Fibroblast of lung (primary cell): ENCODE measurements at places on chromosomes 12 and 14.

- H3K27ac ChIP-seq = no peak overlapping the region
- peaks cover 2% of the 10 kb centered on the region for H3K4me1 ChIP-seq
- H3K4me3 ChIP-seq = no peak overlapping the region
- H3K27me3 ChIP-seq = no peaks in the 10 kb centered on the region
- H3K36me3 ChIP-seq = no peaks in the 10 kb centered on the region
These were observed 3.6 kb upstream of the RAD51AP1 start for GRCh38 chr12:4535092-4535491.

GRCh38 chr14:65318636-65319506 is 93.7 kb upstream of the FUT8 start:
- no peak overlapping the region for H3K4me3 ChIP-seq
- no peaks in the 10 kb centered on the region for H3K27me3 ChIP-seq
- H3K4me1 ChIP-seq = no peaks in the 10 kb centered on the region
- DNase-seq = no peak
- no peak overlapping the region for H3K27ac ChIP-seq

DNA sequence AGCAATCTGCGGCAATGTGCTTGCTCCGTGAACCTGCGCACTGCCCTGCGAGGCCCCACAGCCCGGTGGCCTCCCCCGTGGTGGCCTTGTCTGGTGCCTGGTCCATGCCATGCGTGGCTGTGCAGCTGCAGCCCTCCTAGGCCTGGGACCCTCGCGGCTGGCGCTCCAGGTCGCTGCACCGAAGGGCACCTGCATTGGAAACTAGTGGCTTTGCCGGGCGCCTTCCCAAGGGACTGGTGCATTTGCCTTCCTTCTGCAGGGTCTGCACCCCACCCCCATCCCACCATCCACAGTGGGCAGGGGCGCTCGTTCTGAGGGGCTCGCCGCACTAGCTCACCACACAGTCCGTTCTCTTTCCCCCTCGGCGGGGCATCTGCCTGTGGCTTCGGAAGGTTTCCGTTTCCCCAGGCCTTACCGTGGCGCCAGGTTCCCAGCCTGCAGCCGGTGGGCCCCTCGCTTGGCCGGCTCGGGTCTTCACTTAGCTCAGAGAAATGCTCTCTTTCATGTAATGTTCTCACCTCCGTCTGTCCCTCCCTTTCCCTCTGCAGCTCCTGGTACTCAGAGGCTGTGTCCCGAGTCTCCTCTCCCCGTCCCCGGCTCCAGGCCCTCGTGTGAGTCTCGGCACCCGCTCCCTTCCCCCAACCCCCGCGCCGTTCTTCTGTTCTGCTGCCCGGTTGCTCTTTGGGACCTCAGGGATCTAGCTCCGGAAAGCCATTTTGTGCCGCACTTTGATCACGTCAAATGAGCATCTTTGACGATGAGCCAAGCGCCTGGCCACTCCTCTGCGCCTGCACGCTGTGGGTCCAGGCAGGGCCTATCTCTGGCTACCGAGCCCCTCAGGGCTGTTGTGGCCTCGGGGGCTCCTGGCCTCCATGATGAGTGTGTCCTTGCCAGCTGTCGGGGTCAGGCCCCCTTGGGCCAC is 31.9 kb downstream of the JAG2 start:
- H3K27ac ChIP-seq = no peak overlapping the region
- no peaks in the 10 kb centered on the region for H3K4me1 ChIP-seq

DNA sequence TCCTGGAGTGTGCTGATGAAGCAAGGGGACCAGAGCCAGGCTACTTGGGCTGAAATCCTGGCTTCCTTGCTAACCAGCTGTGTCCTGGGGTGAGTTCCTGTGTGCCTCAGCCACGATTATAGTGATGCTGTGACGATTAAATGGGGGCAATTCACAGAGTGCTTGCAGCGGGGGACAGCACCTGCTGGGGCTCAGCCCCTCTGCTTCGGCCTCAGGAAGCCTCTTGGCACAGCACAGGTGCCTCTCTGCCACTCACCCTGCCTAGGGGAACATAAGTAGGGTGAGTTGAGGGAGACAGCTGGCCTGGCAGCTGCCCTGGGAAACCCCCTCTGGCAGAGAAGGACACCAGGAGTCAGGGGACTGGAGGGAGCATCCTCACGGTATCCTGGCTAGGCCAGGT is 9.4 kb downstream of the KRT80 start:
- no peaks in the 10 kb centered on the region for H3K27me3 ChIP-seq
- H3K4me3 ChIP-seq = no peak overlapping the region
- DNase-seq = no peak
- peaks cover 1% of the 10 kb centered on the region for H3K36me3 ChIP-seq
- peaks cover 49% of the 10 kb centered on the region for H3K4me1 ChIP-seq

DNA sequence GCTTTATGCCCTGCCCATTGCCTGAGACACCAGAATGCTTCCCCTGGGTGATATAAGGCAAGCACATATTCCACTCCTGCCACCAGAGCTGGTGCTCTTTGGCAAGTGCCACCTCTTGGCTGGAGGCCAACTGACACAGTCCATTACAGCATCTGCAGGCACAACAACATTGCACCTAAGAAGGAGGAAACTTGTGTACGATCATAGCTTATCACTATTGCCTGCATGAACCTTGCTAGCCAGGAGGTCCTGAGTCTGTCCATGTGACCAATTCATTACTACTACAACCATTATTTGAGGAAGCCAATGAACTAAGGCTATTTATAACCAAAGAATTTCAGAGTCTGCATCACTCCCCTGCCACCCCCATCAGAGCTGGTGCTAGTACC is 119.8 kb upstream of the SCAF11 start:
- H3K27me3 ChIP-seq = no peaks in the 10 kb centered on the region
- no peak for DNase-seq
- no peak overlapping the region for H3K4me3 ChIP-seq
- H3K36me3 ChIP-seq = no peaks in the 10 kb centered on the region
- H3K27ac ChIP-seq = no peak overlapping the region

DNA sequence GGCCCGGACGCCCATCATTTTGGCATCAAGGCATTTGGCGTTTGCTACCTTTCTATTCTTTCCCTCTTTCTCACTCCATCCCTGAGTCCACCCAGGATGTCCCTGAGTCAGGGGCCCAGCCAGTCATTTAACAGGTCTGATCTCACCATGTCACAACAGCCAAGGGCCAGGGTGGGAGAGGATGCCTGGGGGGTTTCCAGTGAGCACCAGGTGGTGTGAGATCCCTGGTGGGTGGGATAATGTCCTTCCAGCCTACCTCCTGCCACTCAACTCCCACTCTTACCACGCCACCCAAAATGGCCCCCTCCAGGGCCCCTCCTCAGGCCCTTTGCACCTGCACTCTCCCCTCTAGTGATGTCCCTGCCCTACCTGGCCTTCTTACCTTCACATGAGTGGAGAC is 310.8 kb downstream of the BCL11B start:
- no peaks in the 10 kb centered on the region for H3K4me1 ChIP-seq
- H3K36me3 ChIP-seq = no peaks in the 10 kb centered on the region
- DNase-seq = no peak
- H3K4me3 ChIP-seq = no peak overlapping the region
- no peak overlapping the region for H3K27ac ChIP-seq
- no peaks in the 10 kb centered on the region for H3K27me3 ChIP-seq
